ENCODE measurements at places on chromosomes 2 and 18.

DNA sequence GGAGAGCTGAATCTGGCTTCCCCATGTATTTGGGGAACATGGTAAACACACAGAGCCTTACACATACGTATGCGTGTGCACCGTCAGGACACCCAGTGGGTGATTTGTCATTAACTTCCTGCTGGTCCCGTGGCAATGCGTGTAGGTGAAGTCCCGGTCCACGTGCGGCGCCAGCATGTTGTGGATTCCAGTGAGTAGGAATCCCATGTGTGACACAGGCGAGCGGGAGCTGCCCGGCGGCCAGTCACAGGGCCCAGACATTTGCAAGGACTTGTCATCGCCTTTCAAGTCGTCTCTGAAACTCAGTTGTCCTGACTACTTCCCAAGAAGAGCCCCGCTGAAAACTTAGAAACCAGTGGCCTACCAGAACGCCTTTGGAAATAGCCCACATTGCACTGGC, 102.0 kb downstream of the RNF144A start:
- DNase-seq: no peak

DNA sequence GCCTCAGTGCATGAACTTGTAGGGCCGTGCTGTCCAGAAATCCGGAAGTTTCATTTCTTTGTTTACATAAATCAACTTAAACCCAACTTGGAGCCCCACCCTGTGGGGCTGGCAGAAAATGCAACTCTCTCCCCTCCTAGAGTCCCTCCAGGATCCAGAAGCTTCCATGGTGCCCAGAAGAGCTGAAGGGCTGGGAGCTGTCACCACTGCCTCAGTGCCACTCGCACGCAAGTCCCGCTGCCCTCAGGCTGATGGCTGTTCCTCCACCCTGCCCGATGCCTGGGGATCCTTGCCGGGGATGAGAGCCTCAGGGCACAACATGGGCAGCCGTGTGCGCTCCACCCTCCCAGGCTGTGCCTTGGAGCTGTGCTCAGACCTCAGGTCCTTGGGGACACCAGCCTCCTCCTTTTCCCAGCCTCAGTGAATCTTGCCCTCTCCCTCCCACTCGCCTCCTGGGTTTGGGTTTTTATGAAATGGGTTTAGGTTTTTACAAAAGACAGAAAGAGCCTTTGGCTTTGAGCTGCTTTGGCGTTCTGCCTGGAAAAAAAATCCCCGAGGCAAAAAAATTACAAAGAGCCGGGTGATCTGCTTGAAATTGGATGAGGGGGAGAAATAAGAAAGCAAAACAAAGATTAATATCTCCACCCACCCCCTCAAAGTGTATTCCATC, 155.2 kb downstream of the TWIST2 start:
- DNase-seq: no peak

- DNase-seq: no peak
Observed at GRCh38 chr2:236551471-236552211, 18.0 kb upstream of the ACKR3 start.

- no peak for DNase-seq
Observed at GRCh38 chr18:76499637-76500340, 4.7 kb upstream of the ZNF516 start.

GRCh38 chr18:46705521-46705920, 48.5 kb upstream of the LOXHD1 start:
- no peak for DNase-seq

DNA sequence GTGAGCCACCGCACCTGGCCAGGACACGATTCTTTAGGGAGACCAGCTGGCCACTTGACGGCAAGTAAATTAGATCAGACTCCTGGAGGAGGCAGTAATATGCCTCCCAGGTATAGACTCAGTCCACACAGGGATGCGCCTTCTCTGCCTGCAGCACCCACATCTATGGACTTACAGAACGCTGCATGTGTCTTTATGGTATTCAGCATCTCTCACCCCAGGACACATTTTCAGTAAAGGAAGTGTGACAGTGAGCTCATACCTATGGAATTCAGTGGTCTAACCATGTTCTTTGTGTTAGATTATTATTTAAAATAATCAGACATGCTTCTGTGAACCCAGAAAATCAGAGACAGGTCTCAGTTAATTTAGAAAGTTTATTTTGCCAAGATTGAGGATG, 5.9 kb upstream of the NARS1 start:
- DNase-seq: no peak

DNA sequence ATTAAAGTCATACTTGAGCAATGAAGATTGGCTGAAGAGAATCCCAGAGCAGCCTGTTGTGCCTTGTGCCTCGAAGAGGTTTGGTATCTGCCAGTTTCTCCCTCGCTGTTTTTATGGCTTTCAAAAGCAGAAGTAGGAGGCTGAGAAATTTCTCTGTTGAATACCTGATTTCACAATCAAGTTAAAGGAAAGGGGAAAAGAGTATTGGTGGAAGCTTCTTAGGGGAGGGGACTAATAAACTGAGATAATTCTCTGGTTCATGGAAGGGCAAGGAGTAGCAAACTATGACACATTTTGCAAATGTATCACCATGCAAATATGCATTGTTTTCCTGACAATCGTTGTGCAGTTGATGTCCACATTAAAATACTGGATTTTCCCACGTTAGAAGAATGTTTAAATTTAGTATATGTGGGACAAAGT, at the start of gene IL1B:
IL1B (minus strand) TSS at position 85 of the 423 bp plus-strand sequence. CDS start 550 bp downstream, outside the sequence.
- no peak for DNase-seq

DNA sequence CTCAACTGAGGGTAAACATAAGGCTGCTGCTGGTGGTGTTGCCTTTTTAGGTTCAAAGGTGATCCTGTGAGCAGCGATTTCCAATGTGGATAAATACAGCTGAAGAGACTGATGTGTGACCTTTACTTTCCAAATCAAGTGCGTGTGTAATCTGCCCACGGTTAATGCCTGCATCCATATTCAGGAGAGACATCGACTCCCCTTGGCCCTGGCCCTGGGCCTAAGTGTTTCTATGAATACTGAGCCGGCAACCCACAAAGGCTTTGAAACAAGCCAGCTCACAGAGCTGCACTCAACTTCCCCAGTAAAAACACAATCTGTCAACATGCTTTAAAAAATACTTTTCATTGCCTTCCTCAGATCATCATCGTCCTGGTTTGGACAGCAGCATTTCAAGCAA, 1026.6 kb downstream of the TMEM182 start:
- no peak for DNase-seq

GRCh38 chr2:154161286-154161685, 289.6 kb downstream of the GALNT13 start:
- DNase-seq: no peak

DNA sequence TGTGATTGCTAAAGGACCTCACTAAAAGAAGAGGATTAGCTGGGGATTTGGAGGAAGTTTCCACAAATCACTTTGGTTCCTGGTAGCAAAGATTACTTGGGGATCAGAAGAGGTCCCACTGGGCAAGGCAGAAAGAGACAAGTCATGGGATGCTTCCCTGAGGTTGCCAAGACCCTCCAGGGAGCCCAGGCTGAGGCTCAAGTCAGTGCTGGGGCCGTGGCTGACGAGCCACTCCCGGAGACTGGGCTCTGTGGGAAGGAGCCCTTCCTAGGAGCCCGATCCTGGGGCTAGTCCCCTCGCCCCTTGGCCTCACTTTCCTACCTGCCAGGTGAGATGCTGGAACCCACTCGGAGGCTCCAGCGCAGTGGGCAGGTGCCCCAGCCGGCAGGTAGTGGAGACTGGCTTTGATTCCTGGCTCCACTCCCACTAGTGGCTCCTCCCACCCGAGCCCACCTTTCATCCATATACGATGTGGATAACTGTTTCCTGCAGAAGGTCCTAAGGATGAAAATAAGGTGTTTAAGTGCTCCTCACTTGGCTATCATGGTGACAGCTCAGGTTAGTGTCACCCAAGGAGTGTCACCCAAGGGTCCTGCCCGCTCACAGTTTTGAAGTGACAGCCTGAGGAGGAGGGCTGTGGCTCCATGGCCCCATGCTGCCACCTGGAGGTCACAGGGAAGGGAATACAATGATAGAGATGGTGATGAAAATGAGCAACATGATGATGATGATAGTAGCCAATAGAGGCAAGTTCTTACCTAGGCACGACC, 100.5 kb downstream of the CAPN13 start:
- no peak for DNase-seq

Measured in Panc1 (cell line).